Thoracic aorta endothelial cell (primary cell): ENCODE measurements at places on chromosomes 4 and X. TPM values are rescaled to one million over a fixed set of nuclear protein-coding genes. Genes with fewer than 3 reads are reported as not detected.

Gene SGMS2
- 91.4 and 98.2 TPM in 2 replicates for total RNA-seq

Gene TEX13A
- not detected in 2 replicates for total RNA-seq

Gene CXXC4
- under 0.01 and 0.36 TPM in 2 replicates for total RNA-seq

Gene HPF1
- total RNA-seq, result 43.6 and 55.9 TPM in 2 replicates

Gene FBXL5
- total RNA-seq, result 75.6 and 77.7 TPM in 2 replicates

Gene RHOH
- total RNA-seq, result 0.22 TPM in 1 of 2 replicates, not detected in the other

Gene ARHGAP6
- 1.1 TPM in 2 replicates for total RNA-seq

Gene HSPA4L
- total RNA-seq, result 29.3 and 30.5 TPM in 2 replicates

Gene GC
- not detected in 2 replicates for total RNA-seq

Gene ABLIM2
- total RNA-seq, result 0.36 and 0.80 TPM in 2 replicates

Gene NSUN7
- under 0.01 TPM in 1 of 2 replicates, not detected in the other for total RNA-seq

Gene MTM1
- total RNA-seq, result 11.8 and 20.3 TPM in 2 replicates

Gene ASB9
- total RNA-seq, result 9.8 and 17.4 TPM in 2 replicates

Gene F8A2
- total RNA-seq, result not detected in 2 replicates

Gene PSAPL1
- not detected in 2 replicates for total RNA-seq

Gene TNIP3
- total RNA-seq, result 0.80 and 0.86 TPM in 2 replicates

Gene CLDN34
- 0.36 and 0.66 TPM in 2 replicates for total RNA-seq

Gene NRK
- total RNA-seq, result 1.6 and 5.3 TPM in 2 replicates

Gene F11
- total RNA-seq, result not detected in 2 replicates

Gene IDS
- 31.5 and 38.4 TPM in 2 replicates for total RNA-seq

Gene TRAPPC11
- total RNA-seq, result 72.3 and 78.1 TPM in 2 replicates

Gene MSANTD1
- 0.36 and 0.53 TPM in 2 replicates for total RNA-seq

Gene CXorf49
- not detected in 2 replicates for total RNA-seq

Gene CSAG1
- not detected in 2 replicates for total RNA-seq

Gene NWD2
- total RNA-seq, result not detected in 2 replicates

Gene BEX2
- total RNA-seq, result 0.27 and 0.29 TPM in 2 replicates

Gene RAB9B
- 0.40 and 0.50 TPM in 2 replicates for total RNA-seq

Gene ESX1
- not detected in 2 replicates for total RNA-seq

Gene POF1B
- total RNA-seq, result 0.43 and 0.53 TPM in 2 replicates

Gene IL2
- total RNA-seq, result not detected in 2 replicates

Gene DIPK2B
- total RNA-seq, result 3.3 and 39.3 TPM in 2 replicates

Gene SH3D19
- total RNA-seq, result 113 and 130 TPM in 2 replicates

Gene CLDN22
- total RNA-seq, result not detected in 2 replicates

Gene L1CAM
- total RNA-seq, result 0.27 and 0.50 TPM in 2 replicates

Gene ATP1B4
- total RNA-seq, result not detected in 2 replicates

Gene PCDH7
- 27.7 and 39.3 TPM in 2 replicates for total RNA-seq

Gene CXCL8
- total RNA-seq, result 156 and 243 TPM in 2 replicates

Gene YIPF7
- total RNA-seq, result not detected in 2 replicates

Gene ARHGEF6
- 4.4 and 5.6 TPM in 2 replicates for total RNA-seq

Gene TCEAL6
- not detected in 2 replicates for total RNA-seq

Gene MAPK10
- 0.27 and 0.36 TPM in 2 replicates for total RNA-seq

Gene ADH7
- not detected in 2 replicates for total RNA-seq

Gene FHDC1
- 0.07 and 0.13 TPM in 2 replicates for total RNA-seq

Gene PRDM5
- total RNA-seq, result 10.1 and 10.7 TPM in 2 replicates

Gene VEGFC
- total RNA-seq, result 24.6 and 30.1 TPM in 2 replicates

Gene CYBB
- total RNA-seq, result not detected in 2 replicates

Gene HOPX
- total RNA-seq, result 19.6 TPM in 1 of 2 replicates, not detected in the other

Gene P2RY8
- not detected in 2 replicates for total RNA-seq
